Prostate gland (tissue), 2 donors: ENCODE measurements at places on chromosomes 2 and 18.

DNA sequence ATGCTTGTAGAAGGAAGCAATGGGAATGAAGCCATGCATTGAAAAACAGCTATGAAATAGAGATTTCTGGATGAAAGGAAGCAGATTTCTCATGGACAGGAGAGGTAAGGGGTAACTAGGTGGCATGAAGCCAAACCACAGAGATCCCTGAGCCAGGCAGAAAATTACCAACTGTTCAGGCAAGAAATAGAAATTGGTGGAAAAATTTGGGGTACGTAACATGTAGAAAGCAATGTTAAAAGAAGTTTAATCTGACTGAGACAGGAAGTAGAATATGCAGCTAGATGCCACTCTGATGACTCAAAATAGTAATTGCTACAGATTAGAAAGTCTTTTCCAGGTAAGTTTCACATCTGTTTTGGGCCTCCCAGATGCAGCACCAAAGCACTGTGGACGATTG is 928.5 kb upstream of the CELF4 start:
- no peak for DNase-seq
- H3K4me1 ChIP-seq, result no peaks in the 10 kb centered on the region
- H3K4me3 ChIP-seq, result no peak overlapping the region
- H3K36me3 ChIP-seq, result no peaks in the 10 kb centered on the region
- no peaks in the 10 kb centered on the region for H3K27me3 ChIP-seq

DNA sequence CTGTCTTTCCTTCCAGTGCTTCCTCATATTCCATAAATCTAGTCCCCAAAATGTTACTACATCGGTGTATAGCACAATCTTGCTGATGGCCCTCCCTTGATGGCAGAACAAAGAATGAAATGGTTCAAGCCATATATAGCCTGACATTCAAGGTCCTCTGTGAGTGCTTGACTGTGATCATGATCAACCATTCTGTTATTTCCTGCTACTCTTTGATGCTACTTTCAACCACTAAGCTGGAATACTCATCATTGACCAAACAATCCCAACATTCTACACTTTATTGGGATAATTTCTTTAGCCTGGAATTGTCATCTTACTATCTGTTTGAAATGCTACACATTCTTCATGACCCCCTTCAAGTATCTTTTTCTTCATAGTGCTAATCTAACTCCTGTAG is 633.9 kb downstream of the PLCL1 start:
- H3K27ac ChIP-seq, result no peak overlapping the region
- H3K4me3 ChIP-seq, result no peak overlapping the region
- no peaks in the 10 kb centered on the region for H3K27me3 ChIP-seq
- no peaks in the 10 kb centered on the region for H3K4me1 ChIP-seq

GRCh38 chr2:199468561-199469513 is 11.1 kb upstream of the SATB2 start:
- H3K4me3 ChIP-seq, result no peak overlapping the region
- no peak for DNase-seq

DNA sequence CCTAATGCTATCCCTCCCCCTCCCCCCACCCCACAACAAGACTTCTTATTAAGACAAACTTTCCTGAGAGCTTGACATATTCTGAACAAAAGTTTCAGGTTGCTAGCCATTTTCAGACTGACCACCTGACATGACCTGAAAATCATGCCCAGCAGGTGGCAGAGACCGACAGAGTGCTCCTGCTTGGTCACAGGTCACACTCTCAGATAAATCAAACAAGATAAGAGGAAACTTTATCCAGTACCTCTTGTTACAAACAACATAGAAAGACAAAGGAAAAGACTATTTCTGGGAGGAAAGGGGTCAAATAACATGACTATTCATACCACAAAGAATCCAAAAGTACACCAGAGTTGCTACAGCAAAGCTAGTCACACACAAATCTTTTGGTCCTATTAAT is 107.4 kb downstream of the TMEM200C start:
- H3K27me3 ChIP-seq, result no peaks in the 10 kb centered on the region
- H3K27ac ChIP-seq, result no peak overlapping the region
- DNase-seq, result no peak
- H3K4me1 ChIP-seq, result no peaks in the 10 kb centered on the region

- H3K36me3 ChIP-seq, result no peaks in the 10 kb centered on the region
- peak; percentile 87 for DNase-seq
- peak within 1 kb of the TSS; percentile 94 for H3K4me3 ChIP-seq
- no peaks in the 10 kb centered on the region for H3K27me3 ChIP-seq
- no peaks in the 10 kb centered on the region for H3K4me1 ChIP-seq
Observed at GRCh38 chr2:64653109-64654062, at the start of gene SERTAD2. Gene SERTAD2, minus strand, starts transcription at chr2:64653913. Its CDS starts 17,042 bp downstream, at chr2:64636871.

DNA sequence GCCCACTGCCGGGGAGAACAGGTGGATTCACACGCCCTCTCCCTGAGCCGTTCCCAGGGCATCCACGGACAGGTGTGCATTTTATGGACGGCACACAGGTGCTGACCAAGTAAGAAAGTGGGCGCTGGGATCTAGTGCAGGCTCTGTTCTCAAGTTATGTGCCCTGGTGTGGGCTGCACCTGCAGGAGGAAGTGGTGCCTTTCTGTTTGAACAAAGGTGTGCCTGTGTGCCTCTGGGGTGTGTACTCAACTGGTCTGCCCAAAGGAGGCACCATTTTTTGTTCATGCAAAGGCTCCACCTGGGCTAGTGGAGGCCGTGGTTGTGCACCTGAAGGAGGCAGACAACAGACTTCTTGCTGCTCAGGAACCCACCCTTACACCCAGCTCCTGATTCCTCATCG is 88.2 kb upstream of the HK2 start:
- H3K36me3 ChIP-seq, result no peaks in the 10 kb centered on the region
- H3K4me1 ChIP-seq, result no peaks in the 10 kb centered on the region
- no peaks in the 10 kb centered on the region for H3K27me3 ChIP-seq
- no peak overlapping the region for H3K27ac ChIP-seq
- H3K4me3 ChIP-seq, result no peak overlapping the region

GRCh38 chr2:159106109-159106508 is 137.7 kb downstream of the TANC1 start:
- no peak overlapping the region for H3K4me3 ChIP-seq
- peaks cover 7% of the 10 kb centered on the region for H3K4me1 ChIP-seq
- no peaks in the 10 kb centered on the region for H3K36me3 ChIP-seq
- no peaks in the 10 kb centered on the region for H3K27me3 ChIP-seq
- no peak overlapping the region for H3K27ac ChIP-seq

DNA sequence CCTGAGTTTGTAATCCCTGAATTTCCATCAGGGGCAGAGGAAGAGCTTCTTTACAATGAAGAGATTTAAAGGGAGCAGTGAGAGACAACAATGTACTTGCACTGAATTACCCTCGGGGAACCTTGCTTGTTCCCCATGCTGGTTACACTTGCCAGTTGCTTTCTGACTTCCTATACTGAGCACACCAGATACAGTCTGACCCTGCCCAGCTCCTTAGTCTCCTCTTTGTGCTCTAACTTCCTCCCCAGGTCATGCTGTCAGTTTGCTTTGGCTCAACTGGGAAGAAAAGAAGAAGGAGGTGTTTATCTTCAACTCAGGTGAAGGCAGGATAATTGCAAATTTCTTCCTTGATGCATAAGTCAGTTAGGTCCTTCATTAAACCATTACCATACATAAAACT is 658.4 kb downstream of the NYAP2 start:
- H3K36me3 ChIP-seq, result no peaks in the 10 kb centered on the region
- DNase-seq, result no peak
- no peak overlapping the region for H3K27ac ChIP-seq
- H3K4me1 ChIP-seq, result no peaks in the 10 kb centered on the region

DNA sequence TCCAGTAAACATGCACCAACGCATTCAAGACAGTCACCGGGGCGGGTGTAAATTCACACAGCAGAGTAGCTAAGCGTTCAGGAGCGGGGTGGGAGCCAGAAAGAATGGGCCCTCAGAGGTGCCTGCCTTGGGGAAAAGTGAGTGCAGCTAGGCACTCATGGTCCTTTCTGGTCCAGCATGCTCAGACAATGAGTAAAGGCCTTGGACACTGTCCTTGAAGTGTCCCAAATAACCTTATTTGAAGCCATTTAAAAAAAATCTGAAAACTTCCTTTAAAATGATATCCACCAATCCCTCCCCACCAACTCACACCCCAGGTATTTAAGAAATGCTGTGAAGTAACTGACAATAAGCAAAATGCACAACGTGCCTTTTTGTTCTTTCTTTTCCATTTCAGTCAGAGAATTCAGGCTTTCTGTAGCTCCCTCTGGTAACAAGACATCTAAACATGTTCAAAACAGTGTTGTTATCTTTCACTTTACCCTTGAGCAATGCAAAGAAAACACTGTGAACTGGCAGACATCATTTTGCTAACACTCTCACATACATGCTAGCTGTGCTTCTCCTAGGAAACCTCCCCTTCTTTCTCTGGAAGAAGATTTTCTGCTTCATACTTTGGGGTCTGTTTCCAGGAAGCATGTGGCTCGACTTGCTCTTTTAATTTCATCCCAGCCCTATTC is 445.1 kb upstream of the SPRED2 start:
- H3K36me3 ChIP-seq, result no peaks in the 10 kb centered on the region
- H3K27ac ChIP-seq, result no peak overlapping the region
- H3K4me3 ChIP-seq, result no peak overlapping the region
- DNase-seq, result no peak
- H3K27me3 ChIP-seq, result no peaks in the 10 kb centered on the region
- H3K4me1 ChIP-seq, result no peaks in the 10 kb centered on the region

- H3K36me3 ChIP-seq, result no peaks in the 10 kb centered on the region
- no peaks in the 10 kb centered on the region for H3K27me3 ChIP-seq
- H3K4me1 ChIP-seq, result no peaks in the 10 kb centered on the region
- DNase-seq, result no peak
- H3K4me3 ChIP-seq, result no peak overlapping the region
- H3K27ac ChIP-seq, result no peak overlapping the region
Observed at GRCh38 chr2:75894170-75894569, 183.5 kb upstream of the GCFC2 start.

- no peaks in the 10 kb centered on the region for H3K27me3 ChIP-seq
- no peak for DNase-seq
- H3K4me3 ChIP-seq, result no peak overlapping the region
- no peak overlapping the region for H3K27ac ChIP-seq
Observed at GRCh38 chr2:215930505-215931253, 82.7 kb downstream of the MREG start.

DNA sequence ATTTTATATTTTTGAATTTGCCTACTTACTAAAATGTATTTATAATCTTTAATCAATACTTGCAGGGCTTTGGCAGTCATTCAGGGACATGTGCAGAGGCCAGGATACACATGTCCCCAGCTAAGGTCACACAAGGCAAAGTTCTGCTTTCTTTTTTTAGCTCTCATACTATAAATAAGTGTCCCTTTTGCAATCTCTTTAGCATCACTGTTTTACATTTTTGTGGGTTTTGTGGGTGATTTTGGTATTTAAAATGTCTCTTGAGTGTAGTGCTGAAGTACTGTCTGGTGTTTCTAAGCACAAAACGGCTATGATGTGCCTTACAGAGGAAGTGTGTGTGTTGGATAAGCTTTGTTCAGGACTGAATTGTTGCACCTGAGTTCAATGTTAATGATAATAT is 309.0 kb upstream of the GULP1 start:
- no peaks in the 10 kb centered on the region for H3K27me3 ChIP-seq
- H3K4me3 ChIP-seq, result no peak overlapping the region
- DNase-seq, result no peak
- H3K4me1 ChIP-seq, result no peaks in the 10 kb centered on the region
- no peaks in the 10 kb centered on the region for H3K36me3 ChIP-seq
- no peak overlapping the region for H3K27ac ChIP-seq

- no peak for DNase-seq
- H3K4me3 ChIP-seq, result no peak overlapping the region
- H3K27ac ChIP-seq, result no peak overlapping the region
- H3K4me1 ChIP-seq, result no peaks in the 10 kb centered on the region
- H3K27me3 ChIP-seq, result no peaks in the 10 kb centered on the region
Observed at GRCh38 chr2:47771211-47771610, 11.7 kb upstream of the MSH6 start.

GRCh38 chr2:226187156-226187555 is 612.5 kb downstream of the IRS1 start:
- H3K4me1 ChIP-seq, result no peaks in the 10 kb centered on the region
- H3K27ac ChIP-seq, result no peak overlapping the region
- H3K36me3 ChIP-seq, result no peaks in the 10 kb centered on the region
- no peaks in the 10 kb centered on the region for H3K27me3 ChIP-seq

DNA sequence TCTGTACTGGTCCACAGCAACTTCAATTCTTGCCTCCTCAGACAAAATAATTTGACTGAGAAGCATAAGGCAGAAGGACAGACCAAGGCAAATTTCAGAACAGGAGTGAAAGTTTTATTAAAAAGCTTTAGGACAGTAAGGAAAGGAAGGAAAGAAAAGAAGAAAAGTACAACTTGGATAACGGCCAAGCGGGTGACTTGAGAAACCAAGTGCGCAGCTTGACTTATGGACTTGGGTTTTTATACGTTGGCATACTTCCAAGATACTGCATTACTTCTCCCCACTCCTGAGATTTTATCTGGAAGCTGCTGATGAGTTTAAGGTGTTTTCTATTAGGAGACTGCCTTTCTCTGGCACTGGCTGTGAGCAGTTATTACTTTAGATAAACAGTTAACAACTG is 64.7 kb downstream of the CCDC178 start:
- no peak overlapping the region for H3K27ac ChIP-seq
- no peaks in the 10 kb centered on the region for H3K36me3 ChIP-seq
- DNase-seq, result no peak
- no peaks in the 10 kb centered on the region for H3K4me1 ChIP-seq

- no peak overlapping the region for H3K4me3 ChIP-seq
- no peak for DNase-seq
- no peaks in the 10 kb centered on the region for H3K36me3 ChIP-seq
- no peaks in the 10 kb centered on the region for H3K27me3 ChIP-seq
Observed at GRCh38 chr2:99187011-99187410, 6.0 kb downstream of the MRPL30 start.

DNA sequence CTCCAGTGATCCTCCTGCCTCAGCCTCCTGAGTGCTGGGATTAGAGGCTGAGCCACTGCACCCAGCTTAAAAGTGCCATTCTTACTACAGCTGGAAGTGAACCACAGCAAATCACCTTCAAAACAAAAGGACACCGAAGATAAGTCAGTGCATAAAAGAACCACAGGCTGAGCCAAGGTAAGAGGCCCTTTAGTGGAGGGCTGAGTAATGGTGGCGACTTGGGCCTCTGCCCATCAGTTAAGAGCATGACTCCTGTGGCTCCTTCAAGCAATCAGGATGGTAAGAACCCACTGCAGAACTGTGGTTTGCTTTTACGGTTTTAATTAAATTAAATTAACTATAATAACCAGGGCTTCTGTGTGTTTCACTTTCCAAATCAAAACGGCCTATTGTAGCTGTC is 75.1 kb downstream of the CTAGE1 start:
- no peaks in the 10 kb centered on the region for H3K27me3 ChIP-seq

DNA sequence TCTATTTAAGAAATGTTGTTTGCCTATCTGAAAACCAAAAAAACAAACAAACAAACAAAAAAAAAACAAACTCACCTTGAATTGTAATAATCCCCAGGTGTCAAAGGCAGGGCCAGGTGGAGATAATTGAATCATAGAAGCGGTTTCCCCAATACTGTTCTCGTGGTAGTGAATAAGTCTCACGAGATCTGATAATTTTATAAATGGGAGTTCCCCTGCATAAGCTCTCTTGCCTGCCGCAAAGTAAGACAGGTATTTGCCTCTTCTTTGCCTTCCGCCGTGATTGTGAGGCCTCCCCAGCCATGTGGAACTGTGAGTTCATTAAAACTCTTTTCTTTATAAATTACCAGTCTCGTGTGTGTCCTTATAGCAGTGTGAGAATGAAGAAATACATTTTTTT is 1180.7 kb upstream of the CRIM1 start:
- H3K27ac ChIP-seq, result no peak overlapping the region
- no peaks in the 10 kb centered on the region for H3K27me3 ChIP-seq
- no peaks in the 10 kb centered on the region for H3K36me3 ChIP-seq
- H3K4me3 ChIP-seq, result no peak overlapping the region
